ENCODE measurements at places on chromosomes 13 and 19. TPM values are rescaled to one million over a fixed set of nuclear protein-coding genes. Genes with fewer than 3 reads are reported as not detected.

GRCh38 chr19:8321986-8322637 is 816 bp downstream of the RPS28 start:
- no peak for DNase-seq

GRCh38 chr13:27118428-27119054 is 53.1 kb downstream of the USP12 start:
- DNase-seq, result no peak

- peak; percentile 81 for DNase-seq
Measured at GRCh38 chr19:14118165-14119051, 846 bp upstream of the PRKACA start.

- DNase-seq, result no peak
Measured at GRCh38 chr13:76934671-76935070, 13.6 kb upstream of the ACOD1 start.

- DNase-seq, result no peak
Measured at GRCh38 chr13:105573136-105573535, 962.3 kb downstream of the EFNB2 start.

DNA sequence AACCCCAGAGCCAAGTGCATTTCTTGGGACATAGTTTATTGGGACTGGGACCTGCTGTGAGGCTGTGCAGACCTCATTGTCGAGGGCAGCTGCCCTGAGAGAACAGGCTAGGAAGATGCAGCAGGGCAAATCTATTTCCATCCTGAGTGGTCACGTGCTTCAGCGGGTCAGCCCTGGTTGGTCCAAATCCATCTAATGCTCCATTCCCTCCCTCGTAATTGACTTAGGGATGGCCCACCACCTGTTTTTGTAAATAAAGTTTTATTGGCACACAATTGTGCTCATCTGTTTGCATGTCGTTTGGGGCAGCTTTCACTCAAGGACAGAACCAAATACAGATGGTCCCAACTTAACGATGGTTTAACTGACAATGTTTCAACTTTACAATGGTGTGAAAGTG is 75.5 kb upstream of the ADGRE5 start:
- no peak for DNase-seq

DNA sequence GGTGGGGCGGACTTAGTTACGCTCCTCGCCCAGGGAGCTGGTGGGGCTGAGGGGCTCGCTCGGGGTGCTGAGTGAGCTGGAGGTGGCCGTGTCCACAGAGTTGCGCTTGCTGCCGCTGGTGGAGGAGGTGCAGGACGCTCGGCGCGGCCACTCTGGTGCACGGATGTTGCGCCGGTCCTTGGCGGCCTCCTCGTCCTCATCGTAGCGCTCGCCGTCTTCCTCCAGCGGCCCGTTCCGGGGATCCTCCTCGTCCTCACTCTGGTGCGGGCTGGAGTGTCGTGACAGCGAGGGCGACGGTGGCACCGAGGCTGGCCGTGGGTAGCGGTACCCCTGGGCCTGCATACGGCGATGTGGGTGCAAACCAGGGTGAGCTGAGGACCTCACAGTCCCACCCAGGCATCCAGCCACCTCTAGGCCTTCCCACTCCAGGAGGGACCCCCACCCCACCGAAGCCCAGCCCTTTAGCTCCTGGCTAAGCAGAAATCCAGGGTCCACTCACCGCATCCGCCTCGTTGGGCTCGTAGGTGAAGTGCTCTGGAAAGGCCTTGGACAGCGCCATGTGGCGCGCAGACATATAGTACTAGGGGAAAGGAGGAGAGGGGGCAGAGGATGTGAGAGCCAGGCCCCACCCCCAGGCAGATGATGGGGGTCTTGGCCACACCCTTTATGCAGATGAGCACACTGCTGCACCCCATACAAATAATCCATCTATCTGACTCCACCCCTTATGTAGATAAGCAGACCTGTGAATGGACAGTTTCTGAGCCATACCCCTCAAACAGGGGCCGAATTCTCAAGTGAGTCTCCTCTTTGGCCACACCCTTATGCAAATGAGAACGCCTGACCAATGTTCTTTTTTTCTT is 4.4 kb downstream of the FTL start:
- peak; percentile 68 for DNase-seq

PABPC3 gene
- 0.43 TPM for total RNA-seq

DNA sequence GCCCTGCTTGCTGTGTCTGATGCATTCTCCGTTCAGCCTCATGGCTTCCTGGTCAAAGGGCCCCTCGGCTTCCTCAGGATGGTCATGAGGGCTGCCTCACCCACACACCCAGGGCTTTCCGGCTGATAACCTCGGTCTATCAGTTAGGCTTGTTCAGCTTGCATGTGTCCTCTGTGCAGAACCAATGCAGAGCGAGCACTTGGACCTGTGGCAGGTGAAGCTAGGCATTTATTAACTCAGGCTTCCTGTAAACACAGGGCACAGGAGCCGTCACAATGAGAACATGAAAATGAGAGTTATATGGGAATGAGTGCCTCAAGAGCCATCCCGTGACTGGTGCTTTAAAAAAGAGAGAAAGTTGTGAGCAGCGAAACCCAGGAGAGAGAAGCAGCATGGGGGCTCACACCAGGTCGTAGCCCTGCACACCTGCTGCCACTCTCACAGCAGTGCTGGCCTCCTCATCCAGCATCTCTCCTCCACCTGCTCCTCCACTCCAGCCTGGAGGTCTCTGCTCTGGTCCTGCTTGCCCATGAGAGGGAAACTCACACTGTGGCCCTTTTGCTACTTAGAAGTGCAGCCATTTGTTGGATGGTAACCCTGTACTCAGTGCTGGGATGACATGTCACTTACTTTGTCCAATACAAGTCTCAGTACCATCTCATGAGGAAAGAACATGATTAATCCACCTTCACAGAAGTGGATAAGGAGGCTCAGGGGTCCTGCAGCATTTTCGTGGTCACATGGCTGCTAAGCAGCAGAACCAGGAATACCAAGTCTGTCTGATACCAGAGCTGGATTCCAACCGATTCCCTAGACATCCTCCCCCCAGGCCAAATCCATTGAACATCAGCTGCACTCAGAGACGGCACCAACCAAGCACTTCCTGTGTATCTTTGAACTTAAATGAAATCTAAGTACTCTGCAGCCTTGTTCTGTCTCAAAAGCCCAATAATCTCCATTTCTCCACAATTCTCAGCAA is 50.5 kb upstream of the IRS2 start:
- DNase-seq, result no peak

- DNase-seq, result no peak
Measured at GRCh38 chr19:30160426-30160825, 211.8 kb upstream of the ZNF536 start.

C13orf42 gene
- not detected for total RNA-seq

ZNF134 gene
- 9.1 TPM for total RNA-seq

DNA sequence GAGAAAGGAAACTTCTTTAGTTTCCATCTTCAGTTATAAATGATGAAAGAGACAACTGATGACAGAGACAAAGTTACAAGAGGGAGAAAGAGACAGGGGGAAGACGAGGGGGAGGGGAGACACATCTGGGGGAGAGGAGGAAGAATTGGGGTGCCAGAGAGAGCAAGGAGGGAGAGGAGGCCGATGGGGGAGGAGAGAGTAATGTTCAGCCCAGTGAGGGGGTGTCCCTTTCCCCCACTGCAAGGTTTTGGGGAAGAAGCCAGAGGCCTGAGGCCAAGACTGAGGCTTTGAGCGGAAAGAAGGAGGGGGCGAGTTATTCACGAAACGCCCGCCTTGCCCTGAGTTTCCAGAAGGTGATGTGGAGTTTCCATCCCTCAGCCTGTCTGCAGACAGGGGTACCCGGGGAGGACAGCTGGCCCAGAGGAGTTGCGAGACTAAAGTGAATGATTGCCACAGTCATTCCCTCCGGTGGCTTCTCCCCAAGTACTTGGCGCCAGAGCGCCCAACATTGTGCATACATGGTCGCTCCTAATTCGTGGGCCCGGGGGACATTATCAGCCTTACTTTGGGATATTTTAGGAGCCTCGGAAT is 558 bp upstream of the PPAN start:
- peak; percentile 90 for DNase-seq

TGFBR3L gene
- 5.3 TPM for total RNA-seq

DNA sequence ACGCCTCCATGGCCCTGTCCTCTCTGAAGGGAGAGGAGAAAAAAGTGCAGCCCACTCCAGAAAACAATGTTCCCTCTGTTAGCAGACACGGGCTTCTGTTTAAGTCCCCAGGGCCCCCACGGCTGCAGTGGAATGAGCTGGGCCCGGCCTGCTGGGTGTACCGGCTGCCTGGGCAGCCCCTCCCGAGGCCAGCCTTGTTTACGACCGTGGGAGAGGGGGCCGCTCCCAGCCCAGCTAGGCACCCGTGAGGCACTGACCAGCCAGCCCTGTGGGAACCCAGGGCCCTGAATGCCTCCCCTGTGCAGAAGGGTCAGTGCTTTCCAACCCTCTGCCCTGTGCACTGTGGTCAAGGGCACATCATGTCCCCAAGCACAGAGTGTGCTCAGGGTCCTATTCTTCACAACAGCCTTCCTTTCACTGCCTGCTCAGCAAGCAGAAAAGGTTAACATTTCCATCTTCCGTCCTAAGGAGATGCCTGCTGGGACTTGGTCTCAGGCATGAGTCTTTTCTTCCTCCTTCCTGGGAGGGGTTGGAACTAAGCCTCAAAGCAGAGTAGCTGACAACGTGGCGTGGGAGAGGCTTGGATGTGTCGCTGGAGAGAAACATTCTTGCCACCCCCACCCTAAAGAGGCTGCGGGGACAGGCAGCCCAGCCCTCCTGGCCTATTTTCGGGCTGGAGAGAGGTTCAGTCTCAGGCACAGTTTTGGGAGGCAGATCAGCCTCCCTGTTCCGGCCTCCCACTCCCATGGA is 90.1 kb downstream of the RGCC start:
- peak; percentile 48 for DNase-seq

GRCh38 chr19:1220976-1221903 is 15.7 kb downstream of the STK11 start:
- no peak for DNase-seq

DNA sequence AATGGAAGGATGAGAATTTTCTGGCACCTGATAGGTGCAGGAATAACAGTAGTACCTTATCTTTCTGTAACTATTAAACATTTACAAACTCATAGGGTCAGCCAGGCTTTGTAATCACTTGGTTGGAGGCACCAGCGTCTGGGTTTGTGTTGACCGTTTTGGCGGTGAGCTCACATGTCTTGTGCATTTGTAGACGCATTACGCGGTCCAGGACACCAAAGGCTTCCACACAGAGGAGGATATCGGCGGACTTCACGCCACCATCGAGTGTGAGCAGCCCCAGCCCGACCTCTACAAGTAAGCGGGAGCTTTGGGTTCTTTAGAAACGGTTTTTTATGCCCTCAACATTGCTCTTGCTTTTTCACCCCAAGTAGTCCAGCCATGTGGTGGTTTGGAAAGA is 129.3 kb downstream of the ATP11A start:
- DNase-seq, result no peak

DNA sequence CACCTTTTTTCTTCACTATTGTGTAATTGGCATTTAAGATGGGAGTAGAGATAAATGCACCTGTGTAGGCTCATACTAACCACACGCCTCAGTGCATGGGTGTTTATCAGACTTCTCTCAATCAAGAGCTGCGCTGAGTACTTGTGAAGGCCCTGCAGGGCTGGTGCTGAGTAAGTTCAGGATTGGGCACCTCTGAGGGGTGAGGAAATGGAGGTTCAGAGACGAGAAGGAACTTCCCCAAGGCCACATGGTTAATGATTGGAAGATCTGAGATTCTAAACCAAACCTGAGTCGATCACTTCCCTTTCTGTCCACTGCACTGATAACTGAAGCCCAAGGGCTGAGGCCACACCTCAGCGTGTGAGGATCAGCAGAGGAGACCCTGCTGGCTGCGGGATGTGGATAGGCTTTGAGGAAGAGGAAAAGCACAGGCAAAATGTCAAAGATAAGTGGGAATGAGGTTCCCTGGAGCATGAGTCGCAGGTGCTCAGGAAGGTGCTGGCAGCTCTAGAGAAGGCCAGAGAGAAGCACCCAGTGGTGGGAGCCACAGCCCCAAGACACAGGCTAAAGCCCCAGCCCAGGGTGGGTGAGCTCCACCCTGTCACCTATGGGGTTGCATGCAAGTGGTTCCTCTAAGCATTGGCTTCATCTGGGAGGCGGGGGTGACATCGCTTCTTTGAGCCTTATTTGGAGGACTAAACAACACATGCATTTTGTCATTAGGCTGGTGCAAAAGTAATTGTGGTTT is 32.3 kb upstream of the GJB6 start:
- DNase-seq, result no peak

- no peak for DNase-seq
Measured at GRCh38 chr13:101916108-101916774, 463.8 kb downstream of the ITGBL1 start.

DNA sequence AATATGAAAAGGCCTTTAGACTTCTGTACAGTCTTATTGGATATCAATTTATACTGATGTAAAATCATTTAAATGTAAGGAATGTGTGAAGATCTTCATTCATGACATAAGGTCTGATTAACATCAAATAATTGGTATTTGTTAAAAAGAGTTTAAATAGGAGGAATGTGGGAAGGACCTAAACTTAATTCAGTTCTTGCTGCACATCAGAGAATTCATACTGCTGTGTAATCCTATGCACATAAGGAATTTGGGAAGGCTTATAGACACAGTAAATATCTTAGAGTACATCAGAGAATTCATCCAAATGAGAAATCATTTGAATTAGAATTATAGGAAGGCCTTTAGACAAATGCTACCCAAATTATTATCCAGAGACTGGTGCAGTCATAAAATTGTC is 21.7 kb downstream of the ZNF283 start:
- no peak for DNase-seq

- no peak for DNase-seq
Measured at GRCh38 chr13:109667807-109668291, 118.5 kb downstream of the IRS2 start.

SPRED3 gene
- 3.0 TPM for total RNA-seq

GRCh38 chr19:366205-366783 is 21.7 kb upstream of the MIER2 start:
- no peak for DNase-seq

GRCh38 chr13:100334214-100334613 is 245.3 kb downstream of the PCCA start:
- DNase-seq, result peak; percentile 59

DNA sequence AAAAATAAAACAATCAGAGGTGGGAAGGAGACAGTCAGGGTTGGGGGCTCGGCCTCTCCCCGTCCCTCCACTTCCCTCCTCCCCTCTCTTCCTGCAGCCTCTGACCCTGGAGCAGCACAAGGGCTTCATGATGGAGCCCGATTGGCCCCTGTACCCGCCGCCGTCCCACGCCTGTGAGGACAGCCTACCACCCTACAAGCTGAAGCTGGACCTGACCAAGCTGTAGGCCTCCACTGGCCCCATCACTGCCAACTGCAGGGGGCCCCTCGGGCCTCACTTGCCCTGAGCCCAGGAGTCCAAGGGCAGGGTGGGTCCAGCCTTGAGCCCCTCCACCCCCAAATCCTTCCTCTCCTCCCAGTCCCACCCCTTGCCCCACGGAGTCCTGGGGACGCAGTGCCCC is 7.6 kb downstream of the TMEM59L start:
- DNase-seq, result no peak

FFAR1 gene
- 0.14 TPM for total RNA-seq

GRCh38 chr13:58633226-58633625 is 1001.7 kb downstream of the PCDH17 start:
- DNase-seq, result no peak

- DNase-seq, result no peak
Measured at GRCh38 chr19:37353968-37354367, 16.9 kb upstream of the ZNF527 start.

Measured in activated CD4-positive, alpha-beta T cell treated with anti-CD3 and anti-CD28 coated beads, Interleukin-2, amount 10 ng/mL, durations not matched to agents 24 days and 14 days (primary cell).